Activated T-cell treated with anti-CD3 and anti-CD28 coated beads, Interleukin-2, amount 50 U/mL, for 24 hours (primary cell): ENCODE measurements at places on chromosomes 13 and 19.

GRCh38 chr19:51142119-51142518, at the start of gene SIGLEC7:
Gene SIGLEC7, plus strand, starts transcription at chr19:51142301. Its CDS starts 69 bp downstream, at chr19:51142370.
- no peak within 1 kb of the TSS for H3K27ac ChIP-seq
- DNase-seq: no peak
- no peaks in the 10 kb centered on the region for H3K27me3 ChIP-seq
- no peaks in the 10 kb centered on the region for H3K36me3 ChIP-seq

GRCh38 chr19:43774103-43774939, 6.5 kb downstream of the KCNN4 start:
- H3K36me3 ChIP-seq: peaks cover 93% of the 10 kb centered on the region
- H3K27ac ChIP-seq: peak overlapping the region; percentile 22
- no peaks in the 10 kb centered on the region for H3K27me3 ChIP-seq
- H3K4me3 ChIP-seq: no peak overlapping the region

DNA sequence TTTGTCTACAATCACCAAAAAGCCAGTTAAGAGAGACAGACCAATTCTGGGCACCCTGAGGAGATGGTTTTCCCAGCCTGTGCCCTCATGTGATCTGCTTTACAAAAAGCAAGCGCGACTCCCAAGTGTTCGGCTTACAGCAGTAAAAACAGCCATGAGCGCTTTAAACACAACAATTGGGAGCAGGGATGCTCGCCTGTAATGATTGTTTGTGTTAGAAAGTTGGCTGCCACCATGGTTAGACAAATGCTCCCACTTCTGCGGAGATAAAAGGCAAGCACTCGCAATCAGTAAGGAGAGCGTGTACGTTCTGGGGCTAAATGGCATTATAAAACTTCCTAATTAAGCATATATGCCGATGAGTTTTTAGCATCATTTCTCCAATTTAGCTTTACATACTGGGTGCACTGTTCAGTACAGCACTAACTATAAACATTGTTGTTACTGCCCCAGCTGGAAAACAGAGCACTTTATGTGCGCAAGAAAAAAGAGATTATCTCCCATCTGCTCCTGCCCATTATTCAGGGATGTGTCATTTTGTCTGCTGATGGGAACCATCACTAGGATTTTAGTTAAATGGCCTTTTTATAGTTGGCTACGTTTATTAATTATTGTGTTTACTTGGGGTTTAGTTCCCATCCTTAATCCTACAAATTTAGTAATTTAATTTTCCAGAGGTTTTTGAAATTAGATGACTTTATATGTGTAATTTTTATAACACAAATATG, 309.3 kb upstream of the MAB21L1 start:
- no peak for DNase-seq
- H3K27me3 ChIP-seq: no peaks in the 10 kb centered on the region
- H3K4me1 ChIP-seq: no peaks in the 10 kb centered on the region
- no peaks in the 10 kb centered on the region for H3K36me3 ChIP-seq

GRCh38 chr13:50292081-50292480, 276.8 kb downstream of the KCNRG start:
- H3K4me3 ChIP-seq: no peak overlapping the region
- no peaks in the 10 kb centered on the region for H3K27me3 ChIP-seq
- H3K4me1 ChIP-seq: peaks cover 6% of the 10 kb centered on the region
- H3K36me3 ChIP-seq: no peaks in the 10 kb centered on the region
- H3K27ac ChIP-seq: no peak overlapping the region
- no peak for DNase-seq

- H3K4me1 ChIP-seq: peaks cover 12% of the 10 kb centered on the region
- no peaks in the 10 kb centered on the region for H3K36me3 ChIP-seq
- peak within 1 kb of the TSS; percentile 40 for H3K4me3 ChIP-seq
- peak; percentile 38 for DNase-seq
These were observed at the start of gene FFAR3 for GRCh38 chr19:35357867-35358573. Gene FFAR3, plus strand, starts transcription at chr19:35358460. Its CDS starts 431 bp downstream, at chr19:35358891.

- H3K27ac ChIP-seq: peak overlapping the region; percentile 63
- DNase-seq: peak; percentile 89
- H3K4me3 ChIP-seq: peak overlapping the region; percentile 33
- peaks cover 6% of the 10 kb centered on the region for H3K36me3 ChIP-seq
These were observed 5.8 kb downstream of the KLF2 start for GRCh38 chr19:16330368-16330801.

DNA sequence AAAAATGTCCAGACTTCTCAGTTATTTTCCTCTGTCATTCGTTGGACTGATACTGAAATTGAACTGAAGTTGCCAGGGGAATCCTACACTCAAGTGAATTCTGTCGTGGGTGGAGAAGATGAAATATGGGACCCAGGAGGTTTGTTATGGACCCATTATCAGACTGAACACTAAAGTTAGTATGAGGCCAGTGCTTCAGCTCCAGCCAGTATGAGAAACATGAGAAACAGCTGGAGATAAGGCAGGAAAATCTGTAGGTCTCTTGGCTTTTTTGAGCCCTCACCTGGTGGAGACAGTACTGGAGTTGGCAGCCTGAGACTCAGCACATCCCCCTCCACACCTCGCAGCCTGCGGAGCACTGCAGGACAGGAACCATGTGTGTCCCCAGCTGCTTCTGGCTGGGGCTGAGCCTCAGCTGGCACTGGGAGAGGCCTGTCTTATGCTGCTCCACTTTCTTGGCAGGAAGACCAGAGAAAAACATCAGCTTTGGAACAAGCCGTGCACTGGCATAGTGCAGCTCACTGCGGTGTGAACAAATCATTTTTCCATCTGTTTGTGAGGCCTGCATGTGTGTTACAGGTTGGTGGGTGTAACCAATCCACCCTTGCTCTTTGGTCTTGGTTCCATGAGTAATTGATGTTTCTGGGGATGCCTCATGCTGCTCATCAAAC, 641.0 kb downstream of the FGF9 start:
- no peak overlapping the region for H3K27ac ChIP-seq
- peaks cover 7% of the 10 kb centered on the region for H3K27me3 ChIP-seq
- no peak overlapping the region for H3K4me3 ChIP-seq
- no peak for DNase-seq
- no peaks in the 10 kb centered on the region for H3K36me3 ChIP-seq

- H3K36me3 ChIP-seq: no peaks in the 10 kb centered on the region
- peaks cover 85% of the 10 kb centered on the region for H3K27me3 ChIP-seq
- no peak overlapping the region for H3K27ac ChIP-seq
- H3K4me1 ChIP-seq: no peaks in the 10 kb centered on the region
- no peak overlapping the region for H3K4me3 ChIP-seq
- no peak for DNase-seq
These were observed 36.4 kb upstream of the IGFL1 start for GRCh38 chr19:46192992-46193650.

DNA sequence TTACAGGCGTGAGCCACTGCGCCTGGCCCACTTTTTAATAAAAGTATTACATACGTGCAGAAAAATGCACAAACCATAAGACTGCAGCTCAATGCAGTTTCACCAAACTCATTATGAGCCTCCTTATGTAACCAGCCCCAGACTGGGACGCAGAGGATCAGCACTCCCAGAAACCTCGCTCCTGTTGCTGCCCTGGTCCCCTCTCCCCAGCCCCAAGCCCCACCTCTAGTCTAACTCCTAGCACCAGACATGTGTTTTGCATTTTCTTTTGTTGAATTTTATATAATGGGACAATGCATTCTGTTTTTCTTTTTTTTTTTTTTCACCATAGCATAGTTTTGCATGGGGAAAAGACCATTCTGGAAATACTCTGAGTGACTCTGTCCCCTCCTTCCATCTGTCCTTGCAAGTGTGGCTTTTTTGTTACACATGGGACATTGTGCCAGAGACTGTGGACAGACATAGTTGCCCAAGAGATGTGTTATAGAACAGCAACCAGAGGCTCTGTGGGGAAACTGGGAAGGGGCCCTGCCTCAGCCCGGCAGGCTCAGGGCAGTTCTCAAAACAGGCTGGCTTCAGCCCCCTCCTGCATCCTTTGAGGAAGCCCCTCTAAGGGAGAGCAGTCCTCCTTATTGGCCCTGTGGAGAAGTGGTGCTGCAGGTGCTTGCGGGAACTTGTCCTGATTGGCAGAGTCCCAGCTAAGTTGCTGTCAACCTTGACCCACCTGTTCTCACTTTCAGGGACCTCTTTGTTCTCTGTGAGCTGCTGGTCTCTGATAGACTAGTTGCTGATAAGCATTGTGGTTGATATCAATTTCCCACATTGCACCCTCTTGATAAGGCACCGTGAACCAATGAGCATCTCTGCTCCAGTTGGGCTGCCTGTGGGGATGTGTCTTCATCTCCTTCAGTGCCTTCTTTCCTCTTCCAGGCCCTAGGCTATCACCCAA, 13.8 kb upstream of the OLFM4 start:
- DNase-seq: no peak
- H3K4me1 ChIP-seq: no peaks in the 10 kb centered on the region
- H3K4me3 ChIP-seq: no peak overlapping the region
- H3K27me3 ChIP-seq: peaks cover 10% of the 10 kb centered on the region
- no peaks in the 10 kb centered on the region for H3K36me3 ChIP-seq
- no peak overlapping the region for H3K27ac ChIP-seq

DNA sequence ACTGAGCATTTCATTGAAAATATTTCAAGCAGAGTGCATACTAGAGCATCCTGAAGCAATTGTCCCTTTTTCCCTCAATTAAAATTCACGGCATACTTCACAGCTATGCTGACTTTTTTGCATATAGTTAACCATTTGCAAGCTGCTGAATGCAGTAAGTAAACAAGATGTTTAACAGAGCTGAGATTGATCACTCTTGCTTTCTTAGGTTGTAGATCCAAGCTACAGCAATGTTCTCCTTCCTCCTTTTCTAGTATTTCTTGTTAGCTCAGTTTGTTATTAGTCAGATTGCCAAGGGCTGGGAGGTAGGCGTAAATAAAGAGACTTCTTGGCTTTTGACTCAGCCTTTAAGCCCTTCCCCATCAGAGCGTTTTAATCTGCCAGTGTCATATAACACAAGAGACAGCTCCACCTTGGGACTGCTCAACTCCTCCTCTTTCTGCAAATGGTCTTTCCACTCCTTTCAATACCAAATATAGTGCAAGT, at the start of gene SLITRK6:
Gene SLITRK6, minus strand, starts transcription at position 323 of the 486 bp plus-strand sequence. CDS start 2,911 bp downstream, outside the sequence.
- H3K4me3 ChIP-seq: no peak within 1 kb of the TSS
- no peaks in the 10 kb centered on the region for H3K27me3 ChIP-seq
- H3K36me3 ChIP-seq: no peaks in the 10 kb centered on the region
- H3K4me1 ChIP-seq: no peaks in the 10 kb centered on the region

GRCh38 chr13:46057256-46058015, 4.9 kb upstream of the ZC3H13 start:
- peaks cover 6% of the 10 kb centered on the region for H3K36me3 ChIP-seq
- H3K4me3 ChIP-seq: no peak overlapping the region
- H3K27me3 ChIP-seq: no peaks in the 10 kb centered on the region
- no peak for DNase-seq

DNA sequence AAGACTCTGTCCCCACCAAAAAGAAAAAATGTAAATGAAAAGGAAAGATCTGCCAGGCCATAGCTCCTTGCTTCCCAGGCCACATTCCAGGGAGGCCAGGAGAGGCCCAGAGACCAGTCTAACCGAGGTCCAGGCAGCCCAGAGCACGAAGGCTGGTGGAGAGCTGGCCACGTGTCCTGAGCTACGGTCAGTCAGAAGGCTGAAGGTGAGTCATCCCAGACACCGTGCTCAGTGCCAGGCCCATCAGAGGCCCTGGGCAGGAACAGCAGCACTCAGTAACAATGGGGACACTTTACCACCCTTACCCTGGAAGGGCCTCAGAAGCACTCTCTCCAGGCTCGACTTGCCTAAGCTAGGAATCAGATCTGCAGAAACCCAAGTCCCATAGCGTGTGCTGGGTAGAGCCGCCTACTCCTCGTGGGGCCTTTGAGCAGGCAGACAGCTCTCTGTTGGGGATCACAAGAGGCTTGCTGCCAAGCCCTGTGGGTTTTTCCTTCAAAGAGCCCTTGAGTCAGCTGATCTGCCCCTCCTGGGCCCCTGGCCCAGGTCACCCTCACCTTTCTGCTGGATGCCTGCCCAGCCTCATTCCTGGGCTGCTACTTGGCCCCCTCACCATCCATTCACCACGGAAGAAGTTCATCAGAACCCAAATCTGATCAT, 11.6 kb upstream of the DNMT1 start:
- no peaks in the 10 kb centered on the region for H3K27me3 ChIP-seq
- no peak overlapping the region for H3K27ac ChIP-seq
- H3K4me1 ChIP-seq: no peaks in the 10 kb centered on the region
- H3K36me3 ChIP-seq: no peaks in the 10 kb centered on the region
- no peak overlapping the region for H3K4me3 ChIP-seq
- no peak for DNase-seq

DNA sequence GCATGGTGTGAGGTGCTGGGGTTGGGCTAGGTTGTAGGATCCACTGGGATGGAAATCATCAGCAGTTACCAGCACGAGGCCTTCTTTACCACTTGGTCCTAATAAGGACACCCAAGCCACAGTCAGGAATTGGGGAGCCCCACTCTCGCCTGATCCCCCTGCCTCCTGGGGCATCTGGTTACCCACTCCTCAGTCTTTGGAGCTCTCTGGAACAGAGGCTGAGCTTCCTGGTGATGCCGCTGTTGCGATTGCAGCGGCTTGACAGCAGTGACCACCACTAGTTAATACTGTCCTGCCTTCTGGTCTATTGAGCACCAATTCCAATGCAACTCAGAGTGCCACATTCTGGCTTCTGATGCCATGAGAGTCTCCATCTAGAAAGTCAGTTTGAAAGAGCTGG, 13.5 kb downstream of the TMEM272 start:
- no peak overlapping the region for H3K4me3 ChIP-seq
- no peak overlapping the region for H3K27ac ChIP-seq
- H3K36me3 ChIP-seq: no peaks in the 10 kb centered on the region
- no peaks in the 10 kb centered on the region for H3K27me3 ChIP-seq
- H3K4me1 ChIP-seq: peaks cover 49% of the 10 kb centered on the region

GRCh38 chr13:28355046-28355821, 139.7 kb downstream of the FLT1 start:
- DNase-seq: no peak
- H3K4me1 ChIP-seq: peaks cover 43% of the 10 kb centered on the region
- peaks cover 3% of the 10 kb centered on the region for H3K36me3 ChIP-seq
- H3K27ac ChIP-seq: peak overlapping the region; percentile 88
- H3K27me3 ChIP-seq: no peaks in the 10 kb centered on the region
- H3K4me3 ChIP-seq: no peak overlapping the region

DNA sequence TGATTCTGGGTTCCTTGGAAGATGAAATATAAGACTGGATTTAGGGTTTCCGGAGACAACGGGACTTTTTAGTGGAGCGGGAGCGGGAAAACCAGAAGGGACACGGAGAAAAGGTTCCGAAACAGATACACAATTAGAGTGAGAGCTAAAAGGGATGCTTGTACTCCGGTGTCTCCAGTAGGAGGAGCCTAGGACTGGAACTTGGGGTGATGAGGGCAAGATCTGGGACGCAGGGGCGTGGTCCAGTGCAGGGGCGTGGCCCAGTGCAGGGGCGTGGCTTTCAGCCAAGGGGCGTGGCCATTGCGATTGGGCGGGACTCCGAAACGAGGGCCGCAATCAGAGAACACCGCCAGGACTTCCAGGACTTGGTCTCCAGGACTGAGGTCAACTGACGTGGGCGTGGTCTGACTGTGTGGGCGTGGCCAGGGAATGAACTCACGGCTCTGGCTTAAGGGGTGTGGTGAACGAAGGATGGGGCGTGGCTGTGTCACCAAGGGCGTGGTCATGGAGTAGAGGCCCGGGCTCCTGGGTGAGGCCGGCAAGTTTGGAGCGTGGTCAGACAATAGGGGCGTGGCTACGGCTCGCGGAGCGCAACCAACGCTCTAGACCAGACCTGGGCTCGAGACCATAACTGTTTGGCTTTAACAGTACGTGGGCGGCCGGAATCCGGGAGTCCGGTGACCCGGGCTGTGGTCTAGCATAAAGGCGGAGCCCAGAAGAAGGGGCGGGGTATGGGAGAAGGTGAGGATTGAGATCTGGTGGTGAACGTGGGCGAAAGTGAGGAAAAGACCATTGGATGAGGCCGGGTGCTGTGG, at the start of gene DKKL1:
Gene DKKL1, plus strand, starts transcription at position 610 of the 815 bp plus-strand sequence. Its CDS starts 122 bp downstream, at position 732.
- no peak within 1 kb of the TSS for H3K4me3 ChIP-seq
- peak; percentile 83 for DNase-seq
- H3K27me3 ChIP-seq: peaks cover 17% of the 10 kb centered on the region
- peaks cover 12% of the 10 kb centered on the region for H3K4me1 ChIP-seq
- no peak within 1 kb of the TSS for H3K27ac ChIP-seq
- no peaks in the 10 kb centered on the region for H3K36me3 ChIP-seq
